ENCODE measurements at places on chromosomes 3 and 15.

- no peak for DNase-seq
These were observed 495.2 kb upstream of the EPHA6 start for GRCh38 chr3:96319166-96319565.

GRCh38 chr15:26561896-26562295 lies 211.0 kb downstream of the GABRB3 start:
- DNase-seq: no peak

DNA sequence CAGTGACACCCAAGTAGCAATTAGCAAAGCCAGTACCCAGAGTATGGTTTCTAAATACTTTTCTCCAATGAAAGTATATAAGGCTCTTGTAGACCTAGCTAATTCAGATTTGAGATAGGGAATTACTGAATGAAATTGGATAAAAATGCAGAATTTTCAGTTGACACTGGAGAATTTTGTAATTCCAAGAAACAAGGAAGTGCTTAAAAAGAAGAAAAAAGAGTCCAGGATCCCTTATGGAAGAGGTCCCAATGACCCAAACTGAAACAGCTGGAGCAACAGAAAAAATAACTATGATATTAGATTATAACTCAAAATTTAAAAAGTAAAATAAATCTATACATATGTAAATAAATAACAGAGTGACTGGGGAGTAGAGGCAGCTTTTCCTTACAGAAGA lies 335.2 kb downstream of the C3orf38 start:
- no peak for DNase-seq

DNA sequence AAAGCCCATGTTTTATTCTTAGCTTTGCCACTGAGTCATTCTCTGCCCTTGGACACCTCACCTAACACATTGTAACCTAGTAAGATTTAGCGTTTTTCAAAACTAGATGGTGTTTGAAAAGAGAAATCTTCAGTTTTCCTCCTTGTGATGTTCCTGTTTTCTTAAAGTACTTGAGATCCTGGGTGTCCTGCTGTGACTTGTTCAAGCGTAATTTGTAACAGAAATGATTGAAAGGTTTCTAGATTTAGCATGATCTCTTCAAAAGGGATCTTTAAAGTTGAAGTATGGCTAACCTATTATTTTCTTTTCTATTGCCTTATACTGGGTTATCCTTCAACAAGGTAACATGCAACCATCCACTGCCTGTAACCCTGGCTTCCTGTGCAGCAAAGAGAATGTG lies 32.6 kb upstream of the SPATA16 start:
- DNase-seq: no peak

All from DMS79 (cell line).